Left lung (tissue), 14 donors: ENCODE measurements at places on chromosomes 5 and 9. TPM values are rescaled to one million over a fixed set of nuclear protein-coding genes. Genes with fewer than 3 reads are reported as not detected.

- DNase-seq = no peak
Observed at GRCh38 chr5:36206913-36207312, 34.8 kb downstream of the NADK2 start.

GRCh38 chr9:21803649-21804048 is 1.2 kb downstream of the MTAP start:
- no peak for DNase-seq

DNA sequence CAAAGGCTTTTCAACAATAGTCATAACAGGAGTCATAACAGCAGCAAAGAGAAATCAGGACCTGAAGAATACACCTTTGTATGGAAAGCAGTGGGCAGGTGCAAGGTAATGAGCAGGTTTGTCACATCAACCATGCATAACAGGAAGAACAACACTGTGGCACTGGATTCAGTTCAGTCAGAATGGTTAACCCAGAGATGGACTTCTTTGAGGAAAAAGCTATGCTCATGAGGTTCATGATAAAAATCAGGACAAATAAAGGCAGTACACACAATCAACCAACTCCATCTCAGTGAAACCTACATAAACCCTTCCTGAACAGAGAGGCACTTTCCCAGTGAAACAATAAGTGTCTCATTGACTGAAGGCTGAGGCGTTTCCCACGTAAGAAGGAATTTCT is 27.0 kb downstream of the ABITRAM start:
- DNase-seq = no peak

DNA sequence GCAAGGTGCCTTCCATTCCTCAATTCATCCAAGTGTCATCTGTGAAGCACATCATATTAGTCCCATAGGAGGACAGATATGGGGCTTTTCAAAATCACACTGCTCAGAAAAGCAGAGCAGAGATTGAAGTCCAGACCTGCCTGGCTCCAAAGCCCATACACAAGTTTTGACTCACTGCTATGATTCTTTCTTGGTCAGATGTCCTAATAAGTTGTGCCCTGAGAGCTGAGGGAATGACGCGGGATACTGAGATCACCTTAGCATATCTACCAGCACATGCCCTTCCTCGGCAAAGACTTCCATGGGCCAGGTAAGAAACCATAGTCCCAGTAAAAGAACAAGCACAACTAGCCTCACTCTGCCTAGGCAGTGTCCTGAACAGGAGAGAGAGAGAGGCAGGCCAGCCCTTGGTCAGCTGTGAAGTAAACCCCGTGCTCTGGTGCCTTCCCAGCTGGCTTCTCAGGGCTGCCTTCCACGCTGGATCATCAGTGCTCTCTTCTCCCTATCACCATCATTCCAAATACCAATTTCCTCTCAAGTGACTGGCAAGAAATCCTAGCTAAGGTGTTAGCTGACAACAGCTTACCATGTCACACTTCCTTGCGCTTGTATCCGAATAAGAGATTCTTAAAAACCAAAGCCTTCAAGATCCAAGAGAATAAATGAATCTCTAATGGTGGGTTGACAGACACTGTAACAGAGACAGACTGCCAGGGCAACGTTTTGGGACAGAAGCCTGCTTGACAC is 73.2 kb downstream of the SIL1 start:
- DNase-seq = no peak

DNA sequence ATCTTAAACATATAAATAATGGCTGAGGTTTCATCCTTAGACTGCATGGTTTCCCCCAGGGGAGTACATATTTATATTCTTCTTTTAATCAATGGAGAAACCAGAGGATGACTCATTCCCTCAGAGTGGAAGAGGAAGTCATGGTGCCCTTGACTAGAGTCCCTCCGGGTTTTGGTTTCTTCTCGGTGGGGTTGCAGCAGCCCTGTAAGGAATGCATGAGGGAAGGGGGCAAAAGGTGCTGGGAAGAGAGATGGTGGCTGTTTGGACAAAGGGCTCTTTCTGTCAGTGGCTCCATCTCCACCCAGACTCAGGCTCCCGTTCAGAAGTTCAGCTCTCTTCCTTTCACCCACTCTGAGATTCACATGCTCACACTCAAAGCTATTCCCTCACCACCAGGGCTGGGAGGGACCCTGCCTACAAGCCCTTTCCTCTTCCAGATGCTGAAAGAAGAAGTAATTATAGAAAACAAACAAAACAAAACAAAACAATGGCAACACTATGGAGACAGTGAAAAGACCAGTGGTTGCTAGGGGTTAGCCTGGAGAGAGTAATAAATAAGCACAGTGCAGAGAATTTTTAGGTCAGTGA is 129.8 kb upstream of the IL12B start:
- no peak for DNase-seq

DNA sequence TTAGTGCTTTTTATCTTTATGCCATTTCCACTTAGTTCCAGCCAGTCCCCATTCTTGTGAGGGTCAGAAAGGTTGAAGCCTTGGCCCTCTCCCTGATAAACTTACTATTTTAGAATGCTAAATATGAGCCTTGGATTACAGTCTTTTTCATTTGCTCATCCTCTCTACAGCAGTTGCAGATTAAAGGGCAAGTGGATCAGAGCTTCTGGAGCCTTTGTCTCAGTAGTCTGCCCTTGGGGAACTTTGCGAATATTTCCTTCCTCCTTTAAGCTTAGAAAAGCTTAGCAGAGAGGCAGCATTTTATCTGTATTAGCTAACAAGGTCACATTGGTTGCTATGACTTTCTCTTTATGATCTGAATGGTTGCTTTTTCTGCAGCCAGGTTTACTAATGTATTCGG is 11.5 kb downstream of the FSD1L start:
- DNase-seq = no peak

DNA sequence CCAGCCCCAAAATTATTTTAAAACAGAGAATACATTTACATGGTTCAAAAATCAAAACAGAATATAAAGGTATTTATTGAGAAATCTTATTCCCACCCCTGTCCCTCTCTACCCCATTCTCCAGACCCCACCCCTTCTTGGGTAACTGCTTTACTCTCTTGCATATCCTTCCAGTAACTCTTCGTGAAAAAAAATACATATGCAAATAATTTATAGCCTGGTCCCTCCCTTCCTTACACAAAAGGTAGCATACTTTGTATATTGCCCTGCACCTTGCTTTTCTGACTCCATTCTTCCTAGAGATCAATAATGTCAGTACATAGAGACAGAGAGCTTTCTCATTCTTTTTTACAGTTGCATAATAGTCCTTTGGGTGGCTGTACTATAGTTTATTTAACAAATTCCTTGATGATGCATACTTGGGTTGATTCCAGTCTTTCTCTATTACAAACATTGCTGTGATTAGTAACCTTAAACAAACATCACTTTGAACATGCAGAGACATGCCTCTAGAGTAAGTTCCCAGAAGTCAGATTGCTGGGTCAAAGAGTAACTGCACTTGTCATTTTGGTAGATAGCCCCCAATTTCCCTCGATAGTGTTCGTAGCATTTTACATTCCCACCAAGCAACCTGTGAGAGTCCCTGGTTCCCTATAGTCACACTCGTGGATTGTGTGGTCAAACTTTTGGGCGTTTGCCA is 47.9 kb downstream of the STOM start:
- no peak for DNase-seq

GRCh38 chr5:181173027-181173419 is 25.6 kb downstream of the OR2V2 start:
- DNase-seq = no peak

DNA sequence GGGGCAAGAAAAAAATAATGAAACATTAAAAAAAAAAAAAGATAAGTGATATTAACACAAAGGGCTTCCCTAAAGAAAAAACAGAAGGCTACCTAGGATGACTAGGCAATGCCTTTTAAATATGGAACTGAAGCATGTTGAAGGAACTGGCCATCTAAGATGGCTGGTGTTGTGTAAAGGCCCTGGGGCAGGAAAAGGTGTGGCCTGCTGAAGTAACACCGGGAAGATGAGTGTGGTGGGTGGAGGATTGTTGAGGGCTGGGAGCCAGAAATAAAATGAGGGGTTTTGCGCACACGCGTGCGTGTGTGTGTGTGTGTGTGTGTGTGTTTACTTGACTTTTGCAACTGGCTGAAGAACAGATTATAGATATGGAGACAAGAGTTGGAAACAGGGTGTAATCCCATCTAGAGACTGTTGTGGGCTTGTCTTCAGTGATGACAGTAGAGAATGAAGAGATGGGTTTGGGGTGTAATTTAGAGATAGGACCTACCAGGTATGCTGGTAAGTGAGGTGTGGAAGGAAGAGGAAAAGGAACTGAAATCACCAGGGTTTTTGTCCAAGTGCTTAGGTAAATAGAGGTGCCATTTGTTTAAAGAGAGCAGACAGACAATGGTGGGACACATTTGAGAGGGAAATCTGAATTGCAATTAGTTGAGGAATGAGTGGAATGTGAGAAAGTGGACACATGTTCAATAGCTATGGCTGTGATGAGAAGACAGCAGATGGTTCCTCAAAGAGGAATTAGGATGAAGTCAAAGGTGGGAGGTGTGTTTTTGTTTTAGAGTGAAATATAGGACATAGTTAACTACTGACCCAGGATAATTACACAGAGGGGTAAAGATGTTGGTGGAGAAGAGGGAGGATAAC is 33.9 kb downstream of the RAD23B start:
- DNase-seq = no peak

DNA sequence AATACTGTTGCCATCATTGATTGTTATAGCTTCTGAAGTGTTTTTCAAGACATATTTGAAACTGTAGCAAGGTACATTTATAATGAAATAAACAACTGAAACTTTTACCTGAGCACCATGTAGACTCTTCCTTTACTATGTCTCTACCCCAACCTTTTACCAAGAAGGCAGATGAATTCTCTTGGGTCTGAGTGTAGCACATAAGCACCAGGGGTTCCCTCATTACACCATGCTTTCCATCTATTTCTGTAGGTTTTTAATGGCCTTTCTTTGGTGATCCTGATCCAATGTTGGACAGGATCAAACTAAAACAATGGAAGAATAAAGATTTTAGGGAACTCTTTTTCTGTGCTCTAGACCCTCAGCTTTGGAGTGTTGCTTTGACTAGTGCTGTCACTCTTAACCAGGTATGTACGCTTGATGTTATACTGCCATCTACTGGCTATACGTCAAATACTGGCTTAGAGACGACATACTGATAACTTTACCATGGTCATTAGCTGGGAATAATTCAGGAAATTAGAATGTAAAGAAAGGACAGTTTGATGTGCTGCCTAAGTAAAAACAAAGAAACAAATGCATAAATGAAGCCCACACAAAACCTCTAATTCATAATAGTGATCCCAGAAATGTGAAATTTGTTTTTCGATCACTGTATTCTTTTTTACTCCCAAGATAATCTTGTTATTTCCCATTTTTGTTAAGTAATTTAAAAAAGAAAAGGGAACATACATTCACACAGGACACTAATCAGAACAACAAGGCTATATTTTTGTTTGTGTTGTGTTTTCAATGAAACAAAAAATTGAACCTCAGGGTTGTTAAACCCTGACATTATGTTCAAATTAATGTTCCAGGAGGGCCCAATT is 30.7 kb downstream of the IFNW1 start:
- DNase-seq = no peak

DNA sequence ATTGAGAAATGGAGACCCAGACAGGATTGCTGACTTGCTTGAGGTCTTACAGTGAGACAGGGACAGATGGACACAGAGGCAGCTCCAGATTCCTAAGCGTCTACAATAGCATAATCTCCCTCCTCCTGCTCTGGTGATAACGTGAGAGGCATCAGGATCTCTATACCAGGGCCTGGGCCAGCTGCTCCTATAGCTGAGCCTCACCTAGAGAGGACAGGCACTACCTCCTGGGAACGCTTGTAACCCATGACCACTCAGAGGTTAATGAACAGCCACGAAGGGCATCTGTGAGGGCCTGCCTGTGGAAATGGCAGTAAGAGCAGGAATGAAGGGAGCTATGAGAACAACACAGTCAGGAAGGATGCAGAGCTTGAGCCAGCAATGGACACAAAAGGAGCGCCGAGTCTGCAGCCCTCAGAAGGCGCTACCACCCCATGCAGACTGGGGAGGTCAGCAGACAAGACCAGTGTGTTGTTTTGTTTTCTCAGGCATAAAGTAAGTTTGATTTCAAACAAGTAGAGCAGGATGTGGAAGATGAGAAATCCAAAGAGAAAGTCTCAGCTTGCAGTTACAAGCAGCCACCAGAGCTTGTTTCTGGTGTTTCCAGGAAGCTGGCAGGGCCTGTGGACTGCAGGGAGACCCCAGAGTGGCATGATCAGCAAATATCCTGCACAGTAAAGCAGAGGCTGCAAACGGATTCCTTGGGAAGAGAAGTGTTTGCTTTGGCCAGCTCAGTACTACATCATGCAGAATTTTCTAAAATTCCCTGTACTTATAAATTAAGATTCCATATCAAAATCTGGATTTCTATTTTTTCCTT is 17.4 kb downstream of the ANKS6 start:
- DNase-seq = no peak

DNA sequence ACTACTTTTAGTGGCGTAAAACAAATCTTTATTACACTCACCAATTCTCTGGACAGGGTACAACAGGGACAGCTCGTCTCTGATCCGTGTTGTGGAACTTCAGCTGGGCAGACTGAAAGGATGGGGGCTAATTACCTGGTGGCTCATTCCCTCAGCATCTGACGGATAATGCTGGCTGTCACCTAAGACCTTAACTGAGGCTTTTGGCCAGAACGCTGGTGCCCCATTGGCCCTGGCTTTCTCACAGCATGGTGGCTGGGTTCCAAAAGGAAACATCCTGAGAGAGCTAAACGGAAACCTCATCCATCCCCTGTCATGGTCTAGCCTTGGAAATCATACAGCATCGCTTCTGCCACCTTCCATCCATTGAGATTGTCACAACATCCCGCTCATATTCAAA is 62.9 kb downstream of the RAI14 start:
- no peak for DNase-seq

SLC4A9 gene
- not detected for polyA plus RNA-seq

PITX1 gene
- 0.18 TPM for polyA plus RNA-seq

C5orf58 gene
- 0.72 TPM for polyA plus RNA-seq

GRM6 gene
- polyA plus RNA-seq = 2.5 TPM

IL13 gene
- not detected for polyA plus RNA-seq

FEM1C gene
- 24.8 TPM for polyA plus RNA-seq

FOXD4L3 gene
- not detected for polyA plus RNA-seq

ERCC8 gene
- polyA plus RNA-seq = 26.4 TPM
